ENCODE measurements at places on chromosomes 12 and 14.

DNA sequence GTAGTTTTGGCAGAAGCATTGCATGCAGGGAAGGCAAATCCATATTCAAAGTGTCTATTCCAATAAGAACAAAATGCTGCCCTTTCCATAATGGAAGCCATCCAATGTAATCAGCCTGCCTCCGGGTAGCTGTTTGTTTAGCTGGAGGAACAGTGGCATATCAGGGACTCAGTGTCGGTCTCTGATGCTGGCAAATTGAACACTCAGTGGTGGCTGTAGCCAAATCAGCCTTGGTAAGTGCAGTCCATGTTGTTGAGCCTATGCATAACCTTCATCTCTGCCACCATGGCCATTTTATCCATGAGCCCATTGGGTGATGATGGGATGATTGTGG is 147.8 kb upstream of the MAX start:
- DNase-seq = no peak

- no peak for DNase-seq
Observed at GRCh38 chr14:50342221-50343078, 30.3 kb downstream of the DMAC2L start.

GRCh38 chr12:94445662-94446061 is 14.0 kb downstream of the CEP83 start:
- no peak for DNase-seq

GRCh38 chr12:41473441-41473840 is 285.3 kb downstream of the PDZRN4 start:
- DNase-seq = no peak

GRCh38 chr12:103560604-103561101 is 26.4 kb upstream of the STAB2 start:
- DNase-seq = no peak

- peak; percentile 39 for DNase-seq
Observed at GRCh38 chr14:100374876-100375265, 51.7 kb downstream of the SLC25A47 start.

- DNase-seq = no peak
Observed at GRCh38 chr12:11808931-11809330, 159.5 kb downstream of the ETV6 start.

DNA sequence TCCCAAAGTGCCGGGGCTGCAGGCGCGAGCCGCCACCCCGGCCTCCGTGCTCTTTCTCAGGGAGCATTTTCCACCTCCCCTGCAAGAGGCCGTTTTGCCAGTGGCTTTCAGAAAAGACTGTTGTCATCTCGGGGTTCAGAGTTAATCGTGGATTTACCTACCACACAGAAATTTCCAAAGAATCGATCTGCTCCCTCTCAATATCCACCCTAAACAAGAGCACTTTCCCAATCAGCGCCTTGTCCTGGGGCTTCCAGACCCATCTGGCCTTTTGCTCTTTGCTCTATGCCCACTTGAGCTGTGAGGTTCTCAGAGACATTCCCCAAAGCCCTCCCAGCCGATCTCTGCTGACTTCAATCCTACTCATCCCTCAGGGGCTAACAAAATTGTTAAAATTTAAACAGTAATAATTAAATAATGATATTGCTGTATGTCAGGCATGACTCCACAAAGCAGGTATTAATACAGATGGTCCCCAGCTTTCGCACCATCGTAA is 86.6 kb downstream of the NINJ2 start:
- DNase-seq = no peak

Data from inflammatory macrophage (primary cell).